Activated CD4-positive, alpha-beta memory T cell treated with anti-CD3 and anti-CD28 coated beads, Interleukin-2, amount 10 ng/mL, durations not matched to agents 7 days and 5 days (primary cell): ENCODE measurements at places on chromosomes 6 and 20. TPM values are rescaled to one million over a fixed set of nuclear protein-coding genes. Genes with fewer than 3 reads are reported as not detected.

DNA sequence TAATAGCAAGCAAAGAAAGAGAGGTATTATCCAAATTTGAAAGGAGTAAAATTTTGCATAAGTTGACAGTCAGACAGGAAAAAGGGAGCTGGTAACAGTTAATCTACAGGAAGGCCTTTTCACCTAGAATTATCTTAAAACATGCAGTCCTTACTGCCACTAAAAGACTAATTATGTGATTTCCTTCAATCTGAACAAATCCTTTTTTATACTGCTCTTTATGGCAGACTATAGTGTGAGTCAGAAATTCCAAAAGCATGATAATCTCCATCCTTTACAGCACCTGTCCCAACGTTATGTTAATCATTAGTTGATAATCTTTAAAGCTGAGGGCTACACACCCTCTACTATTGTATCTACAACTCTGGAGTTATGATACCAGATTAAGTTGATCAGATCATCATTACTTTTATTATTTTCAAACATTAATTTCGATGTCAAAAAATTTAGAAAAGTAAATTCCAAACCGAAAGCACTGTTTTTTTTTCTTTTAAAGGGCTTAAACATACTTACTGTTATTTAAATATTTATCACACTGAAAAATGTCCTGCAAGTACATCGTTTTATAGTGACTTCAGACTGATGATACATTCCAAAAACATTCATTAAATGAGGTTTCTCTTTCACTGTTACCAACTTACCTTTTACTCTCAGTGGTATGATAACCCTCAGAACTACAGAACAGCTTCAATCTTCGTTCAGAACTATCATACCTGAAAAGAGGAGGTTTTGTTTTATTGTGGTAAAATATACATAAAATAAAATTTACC is 33.2 kb upstream of the AKAP7 start:
- no peak for DNase-seq

DNA sequence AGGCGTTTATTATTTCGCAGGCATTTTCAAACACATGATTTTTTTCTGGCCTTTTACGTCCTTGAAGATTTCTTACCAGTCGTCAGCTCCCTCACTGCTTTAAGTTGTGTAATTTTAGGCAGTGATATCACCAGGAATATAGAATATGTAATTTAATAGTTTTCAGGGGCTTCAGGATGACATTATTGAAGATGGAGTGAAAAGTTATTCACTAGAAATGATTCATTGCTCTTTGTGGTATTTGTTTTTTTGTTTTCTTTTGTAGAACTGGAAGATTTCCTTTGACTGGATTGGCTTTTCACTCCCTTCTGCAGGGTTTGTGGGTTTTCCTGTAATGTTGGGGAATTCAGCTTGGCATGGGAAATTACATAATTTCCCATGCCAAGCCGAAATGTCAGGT is 2.0 kb downstream of the LRRC1 start:
- no peak for DNase-seq

- DNase-seq, result no peak
These were observed 40.6 kb upstream of the REV3L start for GRCh38 chr6:111523484-111524167.

DNA sequence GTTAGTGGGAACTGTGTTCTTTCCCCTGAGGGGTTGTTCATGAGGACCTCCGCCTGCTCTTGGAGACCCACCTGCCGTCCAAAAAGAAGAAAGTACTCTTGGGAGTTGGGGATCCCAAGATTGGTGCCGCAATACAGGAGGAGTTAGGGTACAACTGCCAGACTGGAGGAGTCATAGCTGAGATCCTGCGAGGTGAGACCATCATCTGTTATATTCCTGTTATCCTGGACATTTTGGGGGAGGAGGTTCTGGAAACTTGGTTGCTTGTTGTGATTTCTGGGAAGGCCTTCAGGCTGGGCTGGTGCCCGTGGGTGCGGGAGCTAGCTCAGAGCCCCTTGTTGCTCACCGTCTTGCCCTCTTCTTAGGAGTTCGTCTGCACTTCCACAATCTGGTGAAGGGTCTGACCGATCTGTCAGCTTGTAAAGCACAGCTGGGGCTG is 2.0 kb downstream of the NOP56 start:
- DNase-seq, result no peak

GRCh38 chr20:46735436-46735835 is 26.0 kb downstream of the SLC2A10 start:
- no peak for DNase-seq

DNA sequence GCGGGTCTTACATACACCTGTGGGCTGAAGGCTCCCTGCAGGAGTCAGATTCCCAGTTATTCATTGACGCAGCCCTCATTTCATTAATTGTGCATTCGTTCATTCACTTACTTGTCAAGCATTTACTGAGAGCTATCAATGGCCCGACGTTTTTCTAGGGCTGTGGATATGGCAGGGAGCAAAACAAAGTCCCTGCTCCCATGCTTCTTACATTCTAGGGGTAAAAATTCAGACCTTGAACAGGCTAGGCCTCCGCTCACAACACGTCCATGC is 369 bp upstream of the NSFL1C start:
- DNase-seq, result no peak

- no peak for DNase-seq
These were observed 1.1 kb downstream of the SLC22A23 start for GRCh38 chr6:3455569-3456394.

GRCh38 chr6:72560721-72561593 is 60.9 kb upstream of the KCNQ5 start:
- no peak for DNase-seq

DNA sequence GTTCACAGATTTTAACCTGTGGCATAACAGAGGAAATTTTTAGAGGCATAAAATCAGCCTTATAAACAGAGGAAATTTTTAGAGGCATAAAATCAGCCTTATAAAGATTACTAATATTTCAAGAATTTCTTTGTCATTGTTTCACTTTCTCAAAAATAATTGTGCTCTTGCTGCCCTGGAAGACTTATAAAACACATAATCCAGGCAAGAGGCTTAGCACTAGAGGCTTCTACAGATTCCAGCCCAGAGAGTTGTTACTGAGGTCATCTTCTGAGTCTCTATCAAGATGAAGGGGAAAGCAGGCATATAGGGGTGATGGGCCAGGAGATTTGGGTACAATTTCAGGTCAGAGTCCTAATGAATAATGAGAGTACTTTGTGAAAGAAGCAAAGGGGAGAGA is 85.7 kb downstream of the RFPL4B start:
- DNase-seq, result no peak

GRCh38 chr20:40008177-40008576 is 680.9 kb downstream of the MAFB start:
- no peak for DNase-seq

DNA sequence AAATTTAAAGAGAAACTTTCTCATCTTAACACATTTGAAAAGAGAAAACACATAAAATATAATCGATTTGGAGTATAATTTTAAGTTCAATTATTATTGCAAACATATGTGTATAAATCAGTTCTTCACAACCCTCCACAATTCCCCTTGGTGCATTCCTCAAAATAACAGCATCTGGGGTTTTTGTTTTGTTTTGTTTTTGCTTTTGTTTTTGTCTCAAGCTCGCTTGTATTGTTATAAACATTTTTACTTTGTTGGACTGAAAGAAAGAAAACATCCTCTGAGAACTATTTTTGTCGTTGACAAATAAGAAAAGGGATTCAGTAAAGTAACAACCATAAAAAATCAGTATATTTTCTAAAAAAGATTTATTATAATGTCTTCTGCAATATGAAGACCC is 60.2 kb upstream of the HIVEP1 start:
- no peak for DNase-seq

DNA sequence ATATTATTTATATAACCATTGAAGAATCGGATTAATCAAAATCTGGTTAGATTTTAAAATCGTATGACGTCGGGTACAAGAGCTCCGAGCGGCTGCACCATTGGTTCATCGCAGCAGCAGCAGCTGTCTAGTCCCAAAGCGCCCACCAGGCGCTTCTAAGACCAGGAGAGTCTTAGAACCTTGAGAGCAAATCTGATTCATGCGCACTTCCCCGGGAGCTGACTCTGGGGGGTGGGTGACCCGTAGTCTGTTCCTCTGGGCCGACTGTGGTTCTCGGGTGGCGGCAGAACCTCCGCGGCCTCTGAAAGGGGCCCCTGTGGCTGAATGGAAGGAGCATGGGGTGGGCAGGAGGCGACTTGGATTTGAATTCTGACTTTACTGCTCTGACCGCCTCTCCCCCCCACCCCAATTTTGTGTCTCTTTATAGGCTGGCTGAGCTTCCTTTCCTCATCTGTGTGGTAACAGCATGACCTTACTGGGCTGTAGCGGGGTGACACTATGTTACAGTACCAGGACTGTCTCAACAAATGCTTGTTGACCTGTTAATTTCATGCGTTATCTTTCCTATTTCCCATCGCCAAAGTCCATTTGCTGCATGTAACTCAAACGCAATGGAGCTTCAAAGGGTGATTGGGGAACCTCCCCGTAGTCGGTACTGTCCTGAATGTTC is 119.7 kb downstream of the RTN4IP1 start:
- no peak for DNase-seq

- DNase-seq, result no peak
These were observed 18.5 kb upstream of the PACSIN1 start for GRCh38 chr6:34447386-34447785.

DNA sequence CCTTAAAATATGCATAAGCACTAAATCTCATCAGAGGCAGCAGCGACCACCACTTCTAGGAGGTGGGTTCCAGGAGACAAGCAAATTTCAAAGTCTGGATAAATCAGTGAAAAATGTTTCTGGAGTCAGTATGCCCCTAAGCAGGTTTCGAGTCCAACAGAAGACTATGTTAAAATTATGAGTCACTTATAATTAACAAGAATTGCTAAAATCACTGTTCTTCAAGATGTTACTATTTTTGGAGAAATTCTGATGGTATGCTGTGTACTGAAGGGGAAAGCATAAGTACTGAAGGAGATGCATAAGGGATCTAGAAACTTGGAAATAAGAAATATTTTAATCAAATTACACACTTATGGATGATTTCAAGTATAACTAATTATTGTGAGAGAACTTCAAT is 58.0 kb downstream of the DTNBP1 start:
- DNase-seq, result no peak

- no peak for DNase-seq
These were observed 43.3 kb downstream of the NOX3 start for GRCh38 chr6:155412335-155412734.

DNA sequence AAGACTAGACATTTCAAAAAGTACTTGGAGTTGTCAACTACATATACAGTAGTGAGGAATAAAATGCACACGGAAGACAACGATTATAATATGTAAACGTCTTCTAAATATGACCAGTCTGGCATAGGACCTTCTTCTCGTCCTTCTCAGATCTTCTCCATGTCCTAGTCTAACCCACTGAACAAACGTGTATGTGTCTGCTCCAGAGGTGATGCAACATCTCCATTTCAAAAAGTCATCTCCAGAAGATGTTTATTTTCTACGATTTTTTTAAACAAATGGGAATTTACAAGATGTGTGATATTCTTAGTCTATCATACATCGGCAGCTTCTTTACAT is 89.9 kb downstream of the GPX5 start:
- DNase-seq, result no peak

DNA sequence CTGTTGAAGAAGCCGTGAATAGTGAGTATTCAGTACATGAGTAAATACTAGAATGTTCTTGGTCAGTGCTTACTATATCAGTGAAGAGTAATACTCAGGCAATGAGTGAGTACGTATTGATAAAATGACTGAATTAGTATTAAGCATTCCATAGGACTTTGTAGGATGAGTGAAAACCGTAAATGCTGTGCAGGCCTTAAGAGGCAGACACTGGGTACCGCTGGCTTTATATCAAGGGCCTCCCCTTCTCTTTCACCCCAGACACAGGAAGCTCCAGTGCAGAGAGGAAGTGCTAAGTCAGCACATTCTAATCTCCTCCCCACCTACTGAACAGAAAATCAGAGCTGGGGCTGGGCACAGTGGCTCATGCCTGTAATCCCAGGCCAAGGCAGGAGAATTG is 24.2 kb downstream of the POFUT1 start:
- DNase-seq, result peak; percentile 56

- no peak for DNase-seq
These were observed 62.2 kb upstream of the CLDN20 start for GRCh38 chr6:155201461-155202226.

- DNase-seq, result peak; percentile 18
These were observed 67.8 kb upstream of the CITED2 start for GRCh38 chr6:139442188-139442671.

DNA sequence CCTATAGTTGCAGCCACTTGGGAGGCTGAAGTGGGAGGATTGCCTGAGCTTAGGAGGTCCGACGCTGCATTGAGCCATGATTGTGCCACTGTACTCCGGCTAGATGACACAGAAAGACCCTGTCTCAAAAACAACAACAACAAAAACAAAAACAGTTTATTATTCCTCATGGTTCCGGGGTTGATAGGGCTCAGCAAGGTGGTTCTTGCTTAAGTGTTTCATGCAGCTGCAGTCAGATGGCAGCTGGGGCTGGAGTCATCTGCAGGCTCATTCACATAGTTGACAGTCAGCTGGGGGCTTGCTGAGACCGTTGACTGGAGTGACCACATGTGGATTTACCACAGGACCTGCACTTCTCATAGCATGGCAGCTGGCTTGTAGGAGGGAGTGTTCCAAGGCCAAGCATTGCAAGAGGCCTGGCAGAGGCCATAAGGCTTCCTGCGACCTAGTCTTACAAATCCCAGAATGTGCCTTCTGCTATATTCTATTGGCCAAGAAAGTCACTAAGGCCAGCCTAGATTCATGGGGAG is 28.9 kb upstream of the NNAT start:
- DNase-seq, result no peak

DNA sequence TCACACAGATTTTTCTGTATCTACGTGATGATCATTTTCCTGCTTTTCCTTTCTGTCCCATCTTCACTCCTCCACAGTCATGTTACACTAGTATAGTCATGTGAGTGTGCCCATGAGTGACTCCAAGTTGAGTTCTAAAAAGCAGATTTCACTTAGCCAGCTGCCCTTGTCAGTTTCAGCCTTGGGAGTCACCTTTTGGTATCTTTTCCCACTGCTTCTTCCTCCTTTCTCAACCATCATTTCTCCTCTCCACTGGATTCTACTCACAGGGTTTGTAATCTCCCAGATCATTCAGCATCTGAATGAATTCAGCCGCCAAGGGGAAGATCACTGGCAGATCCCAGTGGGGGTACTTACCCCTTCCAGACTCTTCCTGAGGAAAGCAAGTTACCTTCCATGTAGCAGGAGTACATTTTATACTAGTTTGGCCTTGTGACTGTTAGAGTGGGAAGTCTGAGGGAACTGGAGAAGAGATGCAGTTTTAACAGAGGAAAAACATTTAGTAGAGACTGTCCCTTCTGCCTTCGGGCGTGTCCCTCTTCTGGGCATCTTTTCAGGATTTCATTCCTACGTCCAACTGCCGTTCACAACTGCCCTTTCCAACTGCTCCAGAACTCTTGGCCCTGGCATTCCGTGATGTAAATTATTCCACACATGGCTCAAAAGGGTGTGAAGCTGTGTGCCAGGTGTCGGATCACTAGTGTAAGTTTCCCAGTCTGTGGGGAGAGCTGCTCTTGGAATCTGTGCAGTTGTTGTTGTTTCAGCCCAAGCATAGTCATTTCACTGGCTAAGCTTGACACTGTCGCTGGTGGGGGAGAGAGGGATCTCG is 38.9 kb downstream of the BICRAL start:
- no peak for DNase-seq

Gene CST2
- not detected for total RNA-seq

Gene GSTA3
- total RNA-seq, result not detected

Gene R3HDML
- total RNA-seq, result not detected

Gene CLPSL1
- not detected for total RNA-seq

Gene LY6G5B
- total RNA-seq, result 17.2 TPM

Gene ADGRB3
- total RNA-seq, result not detected

Gene DNAH8
- 0.05 TPM for total RNA-seq

Gene UBE2V1
- 153 TPM for total RNA-seq

Gene BANF2
- not detected for total RNA-seq

Gene SIRPD
- not detected for total RNA-seq

Gene NFKBIE
- 21.7 TPM for total RNA-seq

Gene C6orf15
- total RNA-seq, result not detected

Gene NEDD9
- total RNA-seq, result 64.8 TPM
